Kidney capillary endothelial cell (primary cell): ENCODE measurements at places on chromosomes 11 and 22.

- DNase-seq: no peak
Observed at GRCh38 chr11:61352038-61352437, 9.6 kb downstream of the CYB561A3 start.

- DNase-seq: no peak
Observed at GRCh38 chr11:57588046-57588710, 9.3 kb upstream of the SERPING1 start.

- no peak for DNase-seq
Observed at GRCh38 chr22:27776650-27776958, 25.0 kb downstream of the MN1 start.

- DNase-seq: no peak
Observed at GRCh38 chr11:78176605-78177141, 11.8 kb downstream of the KCTD21 start.

GRCh38 chr11:92130421-92130831 is 94.2 kb upstream of the FAT3 start:
- DNase-seq: no peak

- DNase-seq: no peak
Observed at GRCh38 chr11:117875382-117876058, 938 bp downstream of the FXYD6 start.

DNA sequence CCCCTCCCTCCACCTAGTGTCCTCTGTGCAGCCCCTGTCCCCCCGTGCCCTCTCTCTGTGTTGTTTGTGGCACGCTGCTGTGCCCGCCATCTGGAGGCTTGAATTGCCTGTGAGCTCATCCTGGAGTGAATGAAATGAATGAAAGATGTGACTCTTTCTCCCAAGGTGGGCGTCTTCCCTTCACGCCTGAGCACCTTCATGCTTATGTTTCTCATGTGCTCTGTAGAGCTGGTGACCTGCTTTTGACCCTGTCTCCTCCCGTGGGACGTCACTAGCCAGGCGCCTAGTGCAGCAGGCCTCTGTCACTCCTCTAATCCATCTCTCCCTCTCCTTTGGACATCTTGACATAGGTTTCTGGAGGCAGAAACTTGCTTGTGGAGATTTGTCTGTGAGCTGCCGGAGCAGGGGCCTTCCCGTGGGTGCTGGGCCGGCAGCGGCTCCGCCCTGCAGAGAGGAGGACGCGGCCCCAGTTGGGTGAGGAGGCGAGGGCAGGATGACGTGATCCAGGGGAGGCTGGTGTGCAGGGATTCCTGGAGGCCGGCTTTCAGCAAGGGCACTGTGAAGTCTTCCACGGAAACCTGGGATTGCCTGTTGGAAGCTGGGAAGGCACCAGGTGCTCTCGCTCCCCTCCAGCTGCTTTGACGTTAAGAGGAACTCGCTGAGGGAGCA is 40.6 kb downstream of the MUC6 start:
- DNase-seq: no peak

- no peak for DNase-seq
Observed at GRCh38 chr22:22201185-22201929, 43.2 kb upstream of the VPREB1 start.

DNA sequence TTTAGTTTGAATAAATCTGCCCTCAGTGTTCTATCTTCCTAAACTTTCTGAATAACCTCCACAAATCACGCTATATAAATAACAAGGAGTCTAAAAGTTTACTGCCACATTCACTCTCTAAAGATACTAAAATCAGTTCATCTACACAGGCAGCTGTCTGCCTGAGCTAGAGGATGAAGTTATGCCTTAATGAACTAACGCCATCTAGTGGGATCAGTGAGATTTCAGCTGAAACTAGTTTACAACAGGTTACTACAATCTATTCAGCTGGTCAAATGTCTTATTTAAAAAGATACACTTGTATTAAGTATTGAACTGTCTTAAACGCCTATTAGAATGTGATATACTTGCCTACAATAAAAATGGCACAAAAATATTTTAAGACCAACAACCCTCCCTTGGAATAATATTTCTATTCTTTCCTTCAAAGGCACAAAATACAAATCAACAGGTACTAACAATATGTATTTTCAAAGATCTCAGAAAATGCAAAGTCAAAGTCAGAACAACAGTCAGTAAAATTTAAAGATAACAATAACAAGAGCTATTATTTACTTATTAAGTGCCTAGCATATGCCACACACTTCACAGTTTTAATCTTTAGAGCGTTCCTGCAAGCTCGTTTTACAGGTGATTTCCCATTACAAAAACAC is 84.1 kb downstream of the LARGE2 start:
- peak; percentile 67 for DNase-seq

GRCh38 chr11:125070699-125071254 is 7.7 kb downstream of the SLC37A2 start:
- DNase-seq: peak; percentile 22

GRCh38 chr11:121198491-121198890 is 94.1 kb upstream of the SC5D start:
- DNase-seq: no peak

DNA sequence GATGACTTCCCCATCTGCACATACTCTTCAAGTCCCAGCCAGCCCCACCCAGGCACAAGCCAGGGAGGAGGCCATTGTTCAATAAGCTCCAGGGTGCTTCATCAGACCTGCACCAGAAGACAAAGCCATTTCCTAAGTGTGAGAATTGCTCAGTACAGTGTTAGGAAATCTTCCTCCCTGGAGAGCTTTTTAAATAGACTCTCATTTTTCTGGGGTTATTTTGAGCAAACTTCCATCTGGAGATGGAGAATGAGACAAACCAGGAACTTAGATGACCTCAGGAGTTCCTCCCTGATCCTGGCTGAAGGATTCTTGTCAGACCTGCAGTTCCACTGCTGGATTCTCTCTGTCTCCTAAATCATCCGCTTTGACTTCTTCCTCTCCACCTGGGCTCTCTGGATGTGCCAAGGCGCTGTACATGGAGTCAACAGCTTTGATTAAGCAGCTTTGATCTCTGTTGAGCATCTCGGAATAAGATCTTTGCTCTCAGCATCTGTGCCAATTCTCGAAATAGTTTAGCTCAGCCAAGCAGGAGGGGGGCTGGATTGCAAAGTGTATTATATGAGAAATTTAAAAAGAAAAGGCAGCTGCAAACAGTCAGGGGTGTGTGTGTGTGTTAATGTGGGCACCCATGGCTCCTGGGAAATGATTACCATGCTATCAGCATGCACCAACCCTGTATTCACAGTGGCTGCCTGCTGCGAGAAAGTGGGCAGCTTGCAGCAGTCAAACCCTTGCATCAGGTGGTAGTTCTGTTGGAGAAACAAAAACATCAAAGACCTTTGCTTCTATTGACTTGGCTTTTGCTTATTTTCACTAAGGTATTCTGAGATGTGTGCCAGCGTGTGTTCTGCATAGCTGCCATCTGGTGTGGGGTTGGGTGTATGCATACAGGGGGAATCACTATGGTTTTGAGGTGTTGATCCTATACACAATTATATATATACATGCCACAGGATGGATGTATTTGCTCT is 70.2 kb upstream of the NAV2 start:
- no peak for DNase-seq

- DNase-seq: no peak
Observed at GRCh38 chr22:32044477-32044876, 1.4 kb downstream of the SLC5A1 start.

DNA sequence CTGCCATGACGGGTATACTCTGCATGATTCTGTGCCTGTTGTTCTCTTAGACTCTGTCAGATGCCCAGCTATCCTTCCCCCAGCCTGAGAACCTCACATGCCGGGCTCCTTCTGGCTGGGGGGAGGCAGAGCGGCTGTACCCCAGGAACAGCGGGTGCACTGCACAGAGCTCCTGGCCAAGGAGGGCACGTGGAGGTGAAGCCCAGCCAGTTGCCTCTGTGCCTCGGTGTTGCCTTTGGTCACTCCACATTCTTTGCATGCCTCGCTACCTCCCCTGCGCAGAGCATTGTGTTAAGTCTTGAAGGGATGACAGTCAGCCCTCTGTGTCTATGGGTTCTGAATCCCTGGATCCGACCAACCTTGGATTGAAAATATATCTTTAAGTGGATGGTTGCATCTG is 77.7 kb downstream of the FEZ1 start:
- no peak for DNase-seq

DNA sequence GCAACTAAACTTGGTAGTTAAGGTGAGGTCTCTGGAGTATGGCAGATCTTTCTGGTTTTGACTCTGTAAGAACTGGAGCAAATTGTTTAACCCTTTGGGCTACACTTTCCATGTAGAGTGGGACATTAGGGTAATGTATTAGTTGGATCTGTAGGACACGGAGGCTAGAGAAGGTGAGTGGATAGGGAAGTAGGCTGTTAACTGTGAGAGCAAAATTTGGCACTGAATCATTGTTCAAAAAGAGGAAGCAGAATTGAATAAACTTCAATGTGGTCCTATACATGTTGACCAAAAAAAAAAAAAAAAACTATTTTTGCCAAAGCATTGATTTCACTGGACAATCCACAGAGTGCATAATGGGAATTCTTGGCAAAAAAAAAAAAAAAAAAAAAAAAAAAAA is 370.2 kb upstream of the CHORDC1 start:
- DNase-seq: no peak

- no peak for DNase-seq
Observed at GRCh38 chr11:124745835-124746620, 6.0 kb downstream of the VSIG2 start.

GRCh38 chr11:116640641-116641402 is 132.0 kb downstream of the BUD13 start:
- DNase-seq: no peak

DNA sequence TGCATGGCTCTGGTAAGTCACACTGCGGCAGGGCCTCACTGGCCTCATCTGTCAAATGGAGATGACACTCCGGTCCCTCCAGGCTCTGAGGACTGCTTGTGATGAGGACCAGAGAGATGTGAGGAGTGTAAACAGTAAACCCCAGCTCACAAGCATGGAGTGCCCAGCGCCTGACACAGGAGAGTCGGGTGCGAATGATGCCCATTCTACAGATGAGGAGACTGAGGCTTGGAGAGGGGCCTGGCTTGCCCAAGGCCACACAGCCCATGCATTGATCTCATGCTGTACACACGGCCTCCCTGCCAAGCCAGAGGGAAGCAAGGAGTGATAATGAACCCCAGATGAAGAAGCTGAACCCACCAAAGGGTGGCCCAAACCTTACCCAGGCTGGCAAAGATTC is 37.2 kb downstream of the ELFN2 start:
- no peak for DNase-seq

DNA sequence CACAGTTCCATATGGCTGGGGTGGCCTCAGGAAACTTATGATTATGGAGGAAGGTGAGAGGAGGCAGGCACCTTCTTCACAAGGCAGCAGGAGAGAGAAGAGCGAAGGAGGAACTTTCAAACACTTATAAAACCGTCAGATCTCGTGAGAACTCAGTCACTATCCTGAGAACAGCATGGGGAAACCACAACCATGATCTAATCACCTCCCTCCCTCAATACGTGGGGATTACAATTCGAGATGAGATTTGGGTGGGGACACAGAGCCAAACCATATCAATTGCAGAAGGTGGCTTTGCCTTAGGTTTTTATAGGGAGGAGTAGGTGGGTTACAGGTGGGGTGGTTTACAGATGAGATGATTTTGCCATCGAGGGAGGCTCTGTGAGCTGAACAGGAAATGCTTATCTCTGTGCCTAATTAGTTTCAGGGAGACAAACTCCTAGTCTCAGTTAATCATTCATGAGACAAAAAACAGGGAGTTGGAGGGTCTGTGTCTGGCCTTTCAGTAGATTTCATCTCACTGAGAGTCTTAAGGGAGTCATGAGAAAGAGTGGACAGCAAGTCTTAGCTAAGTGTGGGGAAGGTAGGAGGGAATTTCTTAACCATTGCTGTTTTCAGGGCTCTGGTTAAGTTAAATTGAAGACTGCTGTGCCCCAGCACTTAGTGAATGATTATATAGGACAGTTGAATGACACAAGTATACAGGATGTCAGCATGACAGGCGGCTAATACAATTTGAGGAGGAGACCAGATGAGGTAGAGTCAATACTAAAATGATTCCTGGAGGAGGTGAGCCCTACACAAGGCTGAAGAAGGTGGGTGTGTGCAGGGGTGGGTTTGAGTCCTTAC is 47.7 kb downstream of the CWC15 start:
- peak; percentile 26 for DNase-seq

DNA sequence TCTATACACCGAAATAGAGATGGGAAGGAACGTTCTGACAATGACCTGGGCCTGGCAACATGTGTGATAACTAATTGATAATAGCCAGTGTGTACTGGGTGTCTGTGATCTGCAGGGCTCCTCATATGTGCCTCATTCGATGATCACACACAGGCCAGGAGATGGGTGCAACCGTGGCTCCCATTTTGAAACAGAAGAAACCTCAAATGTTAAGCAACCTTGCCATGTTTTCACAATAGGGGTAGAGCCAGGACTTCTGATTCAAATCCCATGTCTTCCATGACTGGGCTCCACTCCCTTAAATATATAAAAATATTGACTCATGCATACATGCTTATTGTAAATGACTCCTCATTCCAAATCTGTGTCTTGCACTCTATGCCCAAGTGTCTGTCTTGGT is 11.1 kb downstream of the APOL3 start:
- DNase-seq: no peak

DNA sequence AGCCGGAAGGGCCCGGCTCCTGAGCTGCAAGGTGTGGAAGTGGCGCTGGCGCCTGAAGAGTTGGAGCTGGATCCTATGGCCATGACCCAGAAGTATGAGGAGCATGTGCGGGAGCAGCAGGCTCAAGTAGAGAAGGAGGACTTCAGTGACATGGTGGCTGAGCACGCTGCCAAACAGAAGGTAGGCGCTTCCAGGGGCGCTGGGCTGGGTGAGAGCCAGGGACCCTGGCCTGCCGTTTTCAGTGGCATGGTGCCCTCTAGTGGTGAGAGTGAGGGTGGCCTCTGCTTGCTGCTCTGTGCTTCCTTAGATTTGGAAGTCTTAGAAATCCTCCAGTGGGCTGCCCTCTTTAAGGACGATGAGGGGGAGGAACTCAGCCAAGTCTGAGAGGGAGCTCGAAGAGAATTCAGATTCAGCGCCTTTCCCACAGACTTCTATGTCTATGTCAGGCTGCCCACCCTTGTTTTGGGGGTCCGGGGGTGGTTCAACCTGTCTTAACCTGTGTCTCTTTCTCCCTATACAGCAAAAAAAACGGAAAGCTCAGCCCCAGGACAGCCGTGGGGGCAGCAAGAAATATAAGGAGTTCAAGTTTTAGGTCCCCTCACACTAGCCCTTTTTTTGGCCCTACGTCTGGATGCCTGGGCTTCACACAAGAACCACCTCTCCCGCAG is 1.8 kb upstream of the PACS1 start:
- DNase-seq: peak; percentile 72

- DNase-seq: no peak
Observed at GRCh38 chr11:18027475-18027874, 14.6 kb upstream of the SERGEF start.

- peak; percentile 30 for DNase-seq
Observed at GRCh38 chr11:90288212-90288821, 65.5 kb upstream of the CHORDC1 start.
